ENCODE measurements at places on chromosomes 7 and 10.

- no peak for DNase-seq
Measured at GRCh38 chr10:11387044-11387443, 224.4 kb downstream of the USP6NL start.

- DNase-seq = no peak
Measured at GRCh38 chr10:61643316-61643751, 19.4 kb upstream of the CABCOCO1 start.

GRCh38 chr10:69403066-69403465 lies 13.7 kb downstream of the TACR2 start:
- DNase-seq = no peak

- no peak for DNase-seq
Measured at GRCh38 chr7:138515001-138515528, 55.0 kb downstream of the TRIM24 start.

- no peak for DNase-seq
Measured at GRCh38 chr7:382043-382400, 92.1 kb downstream of the FOXL3 start.

GRCh38 chr10:19730907-19731217 lies 85.4 kb upstream of the PLXDC2 start:
- DNase-seq = no peak

- no peak for DNase-seq
Measured at GRCh38 chr7:100509231-100509630, 25.5 kb downstream of the NYAP1 start.

GRCh38 chr10:77849039-77849664 lies 77.4 kb downstream of the DLG5 start:
- DNase-seq = no peak

DNA sequence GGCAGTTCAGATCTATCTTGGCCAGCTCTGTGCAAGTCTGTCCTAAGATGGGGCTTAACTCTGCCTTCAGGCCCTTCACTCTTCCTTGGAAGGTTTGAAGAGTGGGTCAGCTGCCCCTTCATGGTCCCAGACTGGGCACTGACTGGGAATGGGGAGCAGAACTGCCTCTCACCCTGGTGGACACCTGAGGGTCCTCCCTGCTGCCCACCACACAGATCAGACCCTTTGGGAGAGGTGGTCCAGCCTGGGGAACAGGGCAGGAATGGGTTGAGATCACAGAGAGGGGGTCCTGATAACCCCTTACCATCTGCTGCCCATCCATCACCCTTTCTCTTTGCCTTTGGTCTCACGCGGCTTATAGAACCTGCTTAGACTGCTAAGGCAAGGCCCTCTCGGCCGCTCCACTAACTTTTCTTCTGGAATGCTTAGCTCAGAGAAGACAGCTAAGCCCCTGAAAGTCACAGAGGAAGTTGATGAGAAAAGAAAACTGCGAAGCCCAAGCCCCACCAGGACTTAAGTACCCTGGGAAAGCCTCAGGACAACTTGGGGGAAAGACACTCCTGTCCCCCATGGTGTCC lies 402 bp upstream of the CDHR1 start:
- DNase-seq = no peak

- DNase-seq = no peak
Measured at GRCh38 chr7:70942791-70943190, 189.2 kb upstream of the GALNT17 start.
